T-cell (primary cell): ENCODE measurements at places on chromosomes 3 and 15. TPM values are rescaled to one million over a fixed set of nuclear protein-coding genes. Genes with fewer than 3 reads are reported as not detected.

DNA sequence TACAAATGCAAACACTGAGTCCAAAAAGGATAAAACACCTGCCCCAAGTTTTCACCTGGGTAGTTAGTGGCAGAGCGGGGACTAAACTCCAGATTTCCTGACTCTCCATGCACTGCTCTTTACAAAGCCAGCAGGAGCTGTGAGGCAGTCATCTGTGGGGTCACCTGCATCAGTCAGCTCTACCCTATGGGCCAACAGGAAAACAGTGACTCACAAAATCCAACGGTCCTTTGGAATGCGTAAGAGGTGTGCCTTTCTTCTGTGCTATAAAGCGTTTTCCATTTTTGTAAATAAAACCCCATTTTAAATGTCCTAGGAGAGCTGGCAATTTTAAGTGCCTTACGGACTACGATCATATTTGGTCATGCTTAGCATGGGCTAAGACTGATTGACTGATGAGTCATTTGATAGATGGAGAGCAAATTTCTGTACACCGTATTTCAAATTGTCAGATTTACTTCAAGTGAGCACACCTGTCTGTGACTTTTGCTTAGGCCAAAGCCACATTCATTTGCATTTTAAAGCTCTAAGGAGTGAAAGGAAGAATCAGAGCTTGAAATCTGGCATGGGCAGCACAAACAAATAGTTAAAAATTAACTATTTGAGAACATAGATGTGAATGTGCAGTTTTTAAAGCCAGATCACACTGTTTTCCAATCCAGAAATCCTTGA lies 4.4 kb upstream of the COL8A1 start:
- no peak for DNase-seq

DNA sequence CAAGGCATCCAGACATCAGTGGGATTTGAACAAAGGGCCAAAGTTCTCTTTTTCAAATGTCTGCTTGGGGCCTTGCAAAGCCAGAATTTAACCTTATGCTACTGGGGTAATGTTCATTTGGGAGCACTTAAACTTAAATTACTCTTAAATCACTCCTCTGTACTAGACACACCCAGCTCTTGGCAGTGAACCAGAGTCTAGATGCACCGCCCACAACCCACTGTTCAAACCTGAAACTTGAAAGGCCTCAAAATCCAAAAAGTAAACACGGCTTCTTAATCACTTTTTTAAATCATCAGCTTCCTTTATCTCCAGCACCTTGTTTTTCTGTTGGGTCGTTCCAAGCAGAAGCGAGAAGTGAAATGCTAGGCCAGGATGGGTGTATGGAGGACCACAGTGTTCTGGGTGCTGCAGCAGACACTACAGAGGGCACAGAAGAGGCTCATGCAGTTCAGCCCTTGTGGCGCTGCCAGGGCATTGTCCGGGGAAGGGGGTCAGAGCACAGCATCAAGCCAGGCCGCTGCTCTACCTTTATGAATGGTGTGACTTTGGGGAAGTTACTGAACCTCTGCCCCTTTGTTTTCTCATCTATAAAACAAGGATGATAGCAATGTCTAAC lies 28.8 kb downstream of the MECOM start:
- no peak for DNase-seq

GRCh38 chr3:100871306-100871705 lies 121.9 kb downstream of the ABI3BP start:
- DNase-seq = no peak

DNA sequence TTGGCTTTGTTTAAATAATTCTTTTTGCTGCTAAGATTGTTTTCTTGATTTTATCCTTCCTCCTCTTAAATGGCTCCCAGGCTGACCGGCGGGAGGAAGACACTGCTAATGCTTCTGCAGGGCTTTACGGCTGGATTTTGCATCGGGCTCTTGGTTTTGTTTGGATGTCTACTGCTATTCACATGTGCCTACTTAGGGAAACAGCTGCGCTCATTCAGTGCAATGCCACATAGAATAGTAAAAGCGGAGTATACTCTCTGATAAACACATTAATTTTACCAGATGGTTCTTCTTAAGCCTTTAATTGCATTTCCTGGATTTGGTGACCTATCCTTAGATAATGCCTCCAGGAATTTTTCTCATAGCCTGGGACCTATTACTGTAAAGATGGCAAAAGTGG lies 146.6 kb downstream of the THSD4 start:
- no peak for DNase-seq

GRCh38 chr15:79644091-79644490 lies 212.0 kb downstream of the MINAR1 start:
- DNase-seq = no peak

- no peak for DNase-seq
Observed at GRCh38 chr3:177852001-177852807, 654.9 kb upstream of the TBL1XR1 start.

DNA sequence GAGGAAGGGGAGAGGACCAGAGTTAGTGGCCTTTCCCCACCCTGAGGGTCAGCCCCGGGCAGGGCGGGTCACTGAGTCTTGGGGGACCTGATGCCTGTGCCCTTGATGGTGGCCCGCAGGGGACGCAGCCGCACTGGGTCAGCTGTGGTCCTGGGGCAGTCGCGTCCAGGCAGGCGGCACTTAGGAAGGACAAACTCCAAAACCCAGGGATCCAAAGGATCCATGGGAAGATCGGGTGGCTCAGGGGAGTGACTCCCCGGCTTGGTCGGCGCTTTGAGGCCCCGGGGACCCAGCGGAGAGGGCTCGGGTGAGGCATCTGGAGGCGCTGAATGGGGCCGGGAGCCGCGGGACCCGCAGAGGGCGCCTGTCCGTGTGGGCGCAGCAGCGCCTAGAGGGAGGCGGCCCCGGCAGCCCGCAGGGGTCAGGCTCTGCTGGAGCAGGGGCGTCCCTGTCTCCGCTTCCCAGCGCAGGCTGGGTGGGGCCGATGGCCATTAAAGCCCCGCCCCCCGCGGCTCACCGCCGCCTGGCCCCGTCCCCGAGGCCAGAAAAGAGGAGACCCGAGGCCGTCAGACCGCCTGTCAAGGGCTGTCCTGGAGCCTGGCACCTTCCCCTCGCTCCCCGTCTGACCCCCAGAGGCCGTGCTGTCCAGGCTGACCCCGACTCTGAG lies 17.5 kb downstream of the CIDEC start:
- peak; percentile 51 for DNase-seq

- DNase-seq = no peak
Observed at GRCh38 chr3:51268132-51268531, 117.0 kb upstream of the MANF start.

GRCh38 chr3:121663171-121663847 lies 2.6 kb upstream of the HCLS1 start:
- no peak for DNase-seq

- DNase-seq = peak; percentile 24
Observed at GRCh38 chr3:45965653-45966052, 22.4 kb downstream of the CXCR6 start.

DNA sequence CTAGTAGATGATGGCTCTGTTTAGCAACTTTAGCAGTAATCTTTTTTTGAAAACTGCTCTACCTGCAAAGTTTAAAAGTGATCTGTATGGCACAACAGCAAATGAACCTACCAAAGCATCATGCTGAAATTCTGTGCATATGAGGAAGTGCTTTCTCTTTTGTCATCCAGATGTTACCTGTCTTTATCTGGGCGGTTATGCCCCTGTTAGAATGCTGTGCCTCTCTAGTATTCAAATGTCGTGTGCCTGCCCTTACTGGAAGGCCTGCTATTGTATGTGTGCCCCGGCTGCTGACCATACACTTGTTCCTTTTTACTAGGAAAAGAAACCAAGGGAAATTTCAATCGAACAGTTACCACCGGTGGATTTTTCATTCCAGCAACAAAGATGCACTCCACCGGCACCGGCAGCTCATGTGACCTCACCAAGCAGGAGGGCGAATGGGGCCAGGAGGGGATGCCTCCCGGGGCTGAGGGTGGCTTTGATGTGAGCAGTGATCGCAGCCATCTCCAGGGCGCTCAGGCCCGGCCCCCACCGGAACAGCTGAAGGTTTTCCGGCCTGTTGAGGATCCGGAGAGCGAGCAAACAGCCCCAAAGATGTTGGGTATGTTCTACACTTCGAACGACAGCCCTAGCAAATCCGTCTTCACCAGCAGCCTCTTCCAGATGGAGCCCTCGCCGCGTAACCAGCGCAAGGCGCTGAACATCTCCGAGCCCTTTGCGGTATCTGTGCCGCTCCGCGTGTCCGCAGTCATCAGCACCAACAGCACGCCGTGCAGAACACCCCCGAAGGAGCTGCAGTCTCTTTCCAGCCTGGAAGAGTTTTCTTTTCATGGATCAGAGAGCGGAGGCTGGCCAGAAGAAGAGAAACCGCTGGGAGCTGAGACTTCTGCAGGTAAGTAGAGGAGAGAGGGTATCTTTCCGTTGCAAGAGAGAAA lies 61.6 kb downstream of the TMEM39A start:
- no peak for DNase-seq

GRCh38 chr3:116118475-116119169 lies 326.7 kb downstream of the LSAMP start:
- no peak for DNase-seq

DNA sequence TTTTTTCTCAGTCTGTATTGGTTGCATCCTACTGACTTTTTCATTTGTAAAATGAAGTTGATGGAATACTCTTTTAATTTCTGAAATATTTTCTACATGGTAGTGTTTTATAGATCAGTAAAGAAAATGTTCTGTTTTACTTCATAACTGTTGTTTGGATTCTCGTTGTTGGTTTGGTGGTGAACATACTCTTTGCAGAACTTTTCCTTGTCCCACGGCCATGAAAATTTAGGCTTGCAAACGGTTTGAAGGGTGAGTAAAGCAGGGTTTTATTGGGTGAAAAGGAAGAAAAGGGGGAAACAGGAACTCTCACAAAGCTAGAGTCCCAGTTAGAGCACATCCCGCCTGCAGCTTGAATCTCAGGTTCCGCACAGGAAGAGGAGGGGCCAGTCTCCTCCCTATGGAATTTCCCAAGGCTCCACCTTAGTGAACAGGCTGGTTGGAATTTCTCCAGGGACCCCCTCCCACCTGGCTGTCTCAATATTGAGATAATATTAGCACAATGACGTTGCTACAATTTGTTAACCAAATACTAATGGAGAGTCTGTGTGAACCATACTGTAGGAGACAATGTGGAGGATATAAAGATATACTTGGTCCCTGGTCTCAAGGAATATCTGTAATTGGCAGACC lies 5.6 kb downstream of the PDCD6IP start:
- no peak for DNase-seq

GRCh38 chr3:473033-473800 lies 276.7 kb downstream of the CHL1 start:
- no peak for DNase-seq

DNA sequence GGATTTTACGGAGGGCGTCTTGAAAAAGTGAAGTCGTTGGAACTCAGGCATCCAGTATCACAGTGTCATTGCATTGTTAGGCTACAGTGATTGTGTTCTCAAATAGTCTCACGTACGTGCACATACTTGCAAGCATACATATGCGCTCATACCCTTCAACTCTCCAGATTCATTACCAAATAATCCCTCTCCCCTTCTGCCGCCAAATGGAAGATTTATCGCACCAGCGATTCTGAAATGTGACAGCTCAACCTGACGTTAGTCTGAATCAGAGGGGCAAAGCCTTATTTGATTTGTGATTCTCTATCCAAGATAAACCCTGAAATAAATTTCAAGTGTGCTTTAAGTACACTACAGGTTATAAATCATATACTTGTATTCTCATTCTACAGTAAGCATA lies 119.4 kb downstream of the GADL1 start:
- no peak for DNase-seq

DNA sequence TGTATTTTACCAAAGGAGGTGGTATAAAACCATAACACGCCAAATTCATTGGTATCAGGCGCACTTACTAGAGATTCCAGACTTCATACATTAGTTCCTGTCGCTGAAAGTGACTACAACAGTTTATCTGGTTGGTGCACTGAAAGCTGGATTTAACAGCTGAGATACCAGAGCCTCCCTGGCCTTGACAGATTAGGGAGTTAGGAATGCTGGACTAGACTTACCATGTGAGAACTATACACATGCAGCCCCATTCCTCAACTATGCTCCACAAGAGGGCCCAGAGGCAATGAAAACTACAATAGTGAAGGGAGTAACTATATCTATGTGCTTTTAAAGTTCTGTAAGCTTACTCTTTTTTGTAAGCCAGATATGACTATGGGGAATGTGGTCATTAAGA lies 174.4 kb downstream of the STAG1 start:
- DNase-seq = no peak

- peak; percentile 28 for DNase-seq
Observed at GRCh38 chr15:32651229-32651837, 9.8 kb downstream of the SCG5 start.

DNA sequence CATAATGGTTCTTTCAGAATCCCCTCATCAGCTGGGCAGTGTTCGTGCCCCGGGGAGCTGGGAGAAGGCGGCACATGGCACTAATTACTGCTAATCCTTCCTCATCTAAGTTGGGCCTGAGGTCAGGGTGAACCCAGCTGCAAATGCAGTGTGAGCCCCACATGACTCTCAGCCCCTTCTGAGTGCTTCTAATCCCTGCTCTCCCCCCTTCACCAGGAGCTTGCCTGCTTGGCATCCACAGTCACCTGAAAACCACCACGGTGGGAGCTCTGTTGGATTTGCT lies 455 bp upstream of the TRPM1 start:
- DNase-seq = no peak

CYP19A1 gene
- total RNA-seq = 0.23 TPM

CLEC3B gene
- total RNA-seq = 1.6 TPM

ERICH6 gene
- 0.28 TPM for total RNA-seq

GNAT1 gene
- total RNA-seq = not detected

RGMA gene
- 0.23 TPM for total RNA-seq

SOX14 gene
- not detected for total RNA-seq

FANCD2OS gene
- total RNA-seq = not detected

TUSC7 gene
- total RNA-seq = not detected

GREM1 gene
- total RNA-seq = 0.64 TPM

ANKUB1 gene
- not detected for total RNA-seq

ST8SIA2 gene
- not detected for total RNA-seq

RPUSD3 gene
- 30.7 TPM for total RNA-seq

SPESP1 gene
- total RNA-seq = 0.33 TPM

ARL14 gene
- not detected for total RNA-seq

ITPKA gene
- not detected for total RNA-seq

ACOX2 gene
- not detected for total RNA-seq

HHATL gene
- not detected for total RNA-seq

CCR3 gene
- 1.2 TPM for total RNA-seq

SCN10A gene
- total RNA-seq = not detected
